Kidney (tissue), 22 donors: ENCODE measurements at places on chromosomes 4 and X.
A peak's percentile ranks its signal among the peaks of the same experiment; 100 is the strongest.

DNA sequence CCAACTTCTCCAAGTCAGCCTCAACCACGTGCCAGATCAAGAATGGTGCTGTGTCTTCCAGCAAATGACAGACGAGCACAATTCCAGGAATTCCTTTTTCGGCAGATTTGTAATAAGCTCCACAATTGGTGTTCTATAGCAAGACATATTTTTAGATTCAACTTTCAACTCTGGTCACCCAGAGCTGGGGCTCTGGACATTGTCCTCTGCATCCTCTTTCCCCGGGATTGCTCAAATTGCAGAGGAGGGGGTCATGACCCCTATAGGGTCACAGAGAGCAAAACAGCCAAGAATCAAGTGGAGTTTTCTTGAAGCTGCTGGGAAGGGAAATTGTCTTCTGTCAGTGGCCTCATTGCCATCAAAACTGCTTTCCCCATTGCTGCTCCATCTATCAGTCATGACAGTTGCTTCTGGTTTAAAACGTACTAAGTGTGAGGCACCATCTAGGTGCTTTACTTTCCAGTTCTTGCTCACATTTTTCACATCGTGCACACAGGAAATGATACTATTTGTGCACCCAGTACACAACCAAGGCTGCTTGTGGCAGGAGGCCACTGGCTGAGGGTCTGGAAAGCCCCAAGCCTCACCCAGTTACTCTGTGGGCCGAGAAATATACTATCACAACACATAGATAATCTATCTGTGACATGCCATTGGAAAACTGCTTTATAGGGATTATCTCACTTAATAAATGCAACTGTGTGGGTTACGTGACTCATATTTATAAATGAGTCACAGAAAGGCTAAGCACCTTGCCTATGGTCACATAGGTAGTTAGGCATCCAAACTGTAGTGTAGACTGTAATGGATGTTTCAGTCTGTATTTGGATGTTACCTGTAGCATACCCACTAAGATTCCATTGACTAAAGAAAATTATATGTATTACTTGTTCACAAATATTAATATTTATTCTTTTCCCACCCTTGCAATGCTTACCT, 91.7 kb upstream of the PHOX2B start:
- no peak for DNase-seq

DNA sequence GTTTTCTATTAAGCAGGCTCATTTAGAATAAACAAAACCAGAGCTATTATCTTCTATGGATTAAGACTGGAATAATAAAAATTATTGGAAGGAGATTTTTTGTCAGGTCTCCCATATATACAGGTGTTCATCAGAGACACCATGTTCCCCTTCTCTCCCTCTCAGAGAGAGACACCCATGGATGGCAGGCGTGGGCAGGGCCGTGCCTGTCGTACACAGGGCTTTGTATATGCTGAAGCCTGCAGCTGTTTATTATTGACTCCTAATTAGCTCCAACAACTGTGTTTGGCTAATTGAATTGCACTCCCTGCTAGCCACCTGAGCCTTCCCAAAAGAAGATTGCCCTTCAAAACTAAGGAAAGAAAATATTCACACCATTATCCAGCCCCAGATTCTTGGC, 81.6 kb downstream of the GK start:
- DNase-seq = no peak

- DNase-seq = no peak
These were observed 48.2 kb downstream of the RTL9 start for GRCh38 chrX:110406822-110407221.

- no peak for DNase-seq
These were observed 10.5 kb upstream of the CHRDL1 start for GRCh38 chrX:110806145-110806544.

GRCh38 chr4:4853371-4853823, 6.1 kb upstream of the MSX1 start:
- peak; percentile 55 for DNase-seq

DNA sequence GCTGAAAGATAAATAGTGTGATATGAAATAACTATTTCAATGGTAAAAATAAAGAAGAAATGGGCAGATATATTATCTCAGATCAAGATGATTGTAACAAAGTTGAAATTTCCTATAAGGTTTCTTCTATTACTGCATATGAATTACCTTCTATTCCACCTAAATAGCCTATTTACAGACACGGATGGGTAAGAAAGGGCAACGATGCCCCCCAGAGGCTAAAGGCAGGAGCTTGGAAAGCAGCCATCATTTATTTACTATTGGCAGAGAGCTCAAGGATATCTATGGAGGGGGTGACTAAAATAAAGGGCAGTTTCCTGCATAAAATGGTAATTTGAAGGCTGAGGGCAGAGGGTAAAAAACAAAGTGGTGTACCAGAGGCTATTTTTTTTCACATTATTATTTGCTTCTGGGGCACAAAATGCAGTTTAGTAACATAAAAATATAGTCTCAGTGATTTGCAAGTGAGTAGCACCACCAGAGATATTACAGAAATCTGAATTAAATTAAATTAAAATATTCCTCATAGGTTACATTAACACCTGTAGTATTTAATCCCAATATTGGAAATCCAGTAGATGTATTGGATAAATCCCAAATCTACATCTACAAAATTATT, 123.1 kb downstream of the BTC start:
- DNase-seq = no peak

DNA sequence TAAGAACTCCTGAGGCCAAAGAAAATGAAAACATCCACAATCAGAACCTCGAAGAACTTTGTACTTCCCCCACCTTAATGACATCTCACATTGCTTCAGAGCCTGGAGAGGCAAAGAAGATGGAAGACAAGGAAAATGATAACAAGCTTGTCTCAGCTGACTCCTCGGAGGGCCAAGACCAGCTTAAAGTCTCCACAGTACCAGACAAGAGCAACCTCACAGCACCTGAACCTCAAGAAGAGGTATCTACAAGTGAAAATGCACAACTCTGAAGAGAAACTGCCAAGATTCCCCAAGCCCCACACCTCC, 97.5 kb downstream of the HNRNPD start:
- DNase-seq = no peak

- no peak for DNase-seq
These were observed 199.4 kb downstream of the CHIC2 start for GRCh38 chr4:53865054-53865453.

GRCh38 chr4:83012200-83012686, 1.6 kb upstream of the LIN54 start:
- peak; percentile 61 for DNase-seq

- DNase-seq = no peak
These were observed 888.4 kb upstream of the EPHA5 start for GRCh38 chr4:66558651-66559050.

- DNase-seq = no peak
These were observed 2.2 kb upstream of the C4orf36 start for GRCh38 chr4:86894455-86894854.

GRCh38 chr4:165150545-165150944, 37.9 kb upstream of the TMEM192 start:
- no peak for DNase-seq

DNA sequence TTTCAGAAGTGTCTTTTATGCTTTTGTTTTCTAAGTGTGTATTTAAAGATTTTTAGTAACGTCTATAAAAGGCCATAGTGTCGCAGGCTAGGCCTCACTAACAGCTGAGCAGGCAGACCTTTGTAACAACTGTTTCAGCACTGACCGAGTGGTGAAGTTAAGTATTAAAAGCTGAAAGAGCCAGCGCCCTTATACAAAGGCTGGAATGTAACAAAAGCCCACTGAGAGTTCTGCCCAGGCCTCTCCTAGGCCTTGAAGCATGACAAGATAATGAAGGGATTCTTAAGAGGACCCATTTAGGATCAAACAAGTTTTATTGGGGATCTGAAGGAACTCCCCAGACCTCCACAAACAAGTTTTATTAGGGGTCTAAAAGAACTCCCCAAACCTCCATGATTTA, 722.5 kb upstream of the PRKX start:
- DNase-seq = no peak

DNA sequence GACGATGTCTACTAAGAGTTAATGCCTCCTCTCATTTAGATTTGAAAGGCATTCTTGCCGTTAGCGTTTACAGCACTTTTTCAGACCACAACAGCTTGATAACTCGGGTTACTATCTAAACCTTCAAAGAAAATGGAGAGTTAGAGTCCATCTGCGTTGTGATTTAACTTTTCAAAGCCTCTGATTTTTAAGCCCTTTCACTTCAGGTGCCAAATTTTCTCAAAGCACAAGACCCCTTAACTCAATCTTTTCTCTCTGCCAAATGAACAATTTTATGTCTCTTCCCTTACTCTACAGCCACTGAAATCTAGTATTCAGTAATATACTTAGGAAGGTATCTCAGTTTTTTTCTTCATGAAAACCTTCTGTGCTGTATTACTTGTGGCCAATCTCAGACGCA, 310.5 kb downstream of the TENM3 start:
- DNase-seq = peak; percentile 28

GRCh38 chrX:68936126-68936525, 107.3 kb downstream of the EFNB1 start:
- DNase-seq = no peak

DNA sequence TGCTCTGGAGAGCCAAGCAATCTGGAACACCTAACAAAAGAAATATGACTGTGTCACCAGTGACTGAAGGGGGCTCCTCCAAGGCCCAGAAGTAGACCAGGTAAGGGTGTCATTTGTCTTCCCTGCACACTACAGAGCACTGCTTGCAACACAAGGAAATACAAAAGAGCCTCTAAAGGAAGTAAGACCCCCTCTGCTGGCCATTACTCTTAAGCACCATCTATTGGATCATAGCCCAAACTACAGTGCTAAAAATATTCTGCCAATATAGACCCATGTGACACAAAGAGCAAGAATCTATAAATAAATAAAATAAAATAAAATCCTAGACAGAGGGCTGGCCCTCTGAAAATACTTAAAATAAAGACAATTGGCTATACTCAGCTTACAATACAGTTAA, 528.7 kb downstream of the TMA16 start:
- DNase-seq = no peak

- no peak for DNase-seq
These were observed 22.4 kb downstream of the PCDH18 start for GRCh38 chr4:137509855-137510282.

DNA sequence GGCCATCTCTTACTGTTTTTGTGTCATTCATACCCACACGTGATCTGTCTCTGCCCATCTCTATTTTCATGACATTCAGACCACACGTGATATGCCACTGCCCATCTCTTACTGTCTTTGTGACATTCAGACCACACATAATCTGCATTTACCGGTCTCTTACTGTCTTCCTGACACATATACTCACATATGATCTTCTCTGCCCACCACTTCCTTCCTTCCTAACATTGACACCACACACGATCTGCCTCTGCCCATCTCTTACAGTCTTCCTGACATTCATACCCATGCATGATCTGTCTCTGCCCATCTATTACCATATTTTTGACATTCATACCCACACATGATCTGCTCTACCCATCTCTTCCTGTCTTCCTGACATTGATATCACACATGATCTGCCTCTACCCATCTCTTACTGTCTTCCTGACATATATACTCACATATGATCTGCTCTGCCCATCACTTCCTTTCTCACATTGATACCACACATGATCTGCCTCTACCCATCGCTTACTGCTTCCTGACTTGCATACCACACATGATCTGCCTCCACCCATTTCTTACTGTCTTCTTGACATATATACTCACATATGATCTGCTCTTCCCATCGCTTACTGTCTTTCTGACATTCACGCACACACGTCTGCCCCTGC, 36.1 kb downstream of the SCML1 start:
- no peak for DNase-seq

DNA sequence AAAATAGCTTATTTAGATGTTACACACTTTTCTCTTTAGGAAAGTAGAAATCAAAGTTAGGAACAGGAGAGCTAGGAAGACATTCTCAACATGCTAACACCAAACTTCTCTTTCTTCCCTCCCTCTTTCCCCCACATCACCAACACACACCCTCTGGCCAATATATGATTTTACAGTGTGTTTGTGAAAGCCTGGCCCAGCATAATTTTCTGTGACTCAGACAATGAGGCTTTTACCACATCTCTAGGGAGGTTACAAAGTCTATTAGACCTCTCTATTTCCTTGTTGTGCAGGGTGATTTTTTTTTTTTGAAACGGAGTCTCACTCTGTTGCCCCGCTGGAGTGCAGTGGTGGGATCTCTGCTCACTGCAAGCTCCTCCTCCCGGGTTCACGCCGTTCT, 189.9 kb downstream of the AASDH start:
- no peak for DNase-seq

- DNase-seq = no peak
These were observed 47.0 kb downstream of the TBC1D14 start for GRCh38 chr4:6956434-6957147.

- DNase-seq = no peak
These were observed 15.3 kb upstream of the XPNPEP2 start for GRCh38 chrX:129723511-129723910.

GRCh38 chr4:140753329-140753728, 2.9 kb downstream of the TBC1D9 start:
- DNase-seq = no peak

GRCh38 chrX:114619874-114620273, 36.0 kb downstream of the HTR2C start:
- DNase-seq = peak; percentile 3

- DNase-seq = no peak
These were observed 796.6 kb upstream of the POU3F4 start for GRCh38 chrX:82711457-82711856.

- DNase-seq = no peak
These were observed 36.3 kb upstream of the REST start for GRCh38 chr4:56871371-56871866.

DNA sequence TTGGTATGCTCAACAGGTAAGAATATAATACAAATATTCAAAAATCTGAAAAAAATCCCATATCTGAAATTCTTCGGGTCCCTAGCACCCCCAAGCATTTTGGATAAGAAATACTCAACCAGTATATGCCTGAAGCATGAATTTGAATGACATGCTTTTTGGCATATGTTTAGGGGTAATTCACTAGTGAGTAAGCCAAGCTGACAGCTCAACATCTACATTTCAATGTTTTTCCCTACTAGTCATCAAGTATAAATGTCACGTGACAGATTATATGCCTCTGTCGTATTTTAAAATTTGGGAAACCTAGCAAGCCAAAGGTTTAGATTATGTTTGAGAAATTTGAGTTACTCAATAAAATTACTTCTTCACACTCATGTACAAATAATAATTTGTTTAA, 125.1 kb downstream of the FGF16 start:
- no peak for DNase-seq

GRCh38 chrX:151515237-151515636, 48.2 kb upstream of the PASD1 start:
- no peak for DNase-seq

DNA sequence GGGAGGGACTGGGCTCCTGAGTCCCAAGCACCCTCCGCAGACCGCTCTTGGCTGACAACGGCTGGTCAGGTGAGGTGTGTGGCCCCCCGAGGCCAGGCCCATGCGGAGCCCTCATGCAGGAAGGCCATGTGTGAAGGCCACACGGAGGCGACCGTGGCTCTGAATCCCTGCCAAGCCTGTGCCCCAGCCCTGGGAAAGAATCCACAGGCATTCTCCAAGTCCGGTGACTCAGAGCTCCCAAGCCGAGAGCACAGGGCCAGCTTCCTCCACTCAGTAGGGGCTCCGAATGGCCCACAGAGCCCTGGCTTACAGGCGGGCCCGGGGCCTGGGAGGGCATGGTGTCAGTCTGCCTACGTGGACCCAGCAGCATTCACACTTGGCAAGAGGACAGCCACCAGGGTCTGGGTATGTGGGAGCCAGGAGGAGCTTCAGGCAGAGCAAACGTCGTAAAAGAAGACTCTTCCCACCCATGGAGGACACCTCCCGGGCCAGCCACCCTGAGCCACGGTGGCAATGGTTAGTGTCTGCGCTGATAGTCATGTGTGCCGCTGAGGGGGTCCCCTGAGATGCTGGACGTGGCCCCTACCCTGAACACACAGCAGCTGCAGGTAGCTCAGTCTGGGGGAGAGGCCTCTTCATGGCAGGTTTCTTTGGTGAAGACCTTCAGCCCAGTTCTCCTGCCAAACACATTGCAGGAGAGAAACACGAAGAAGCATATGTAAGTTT, 105.7 kb downstream of the PSAPL1 start:
- peak; percentile 89 for DNase-seq
